ENCODE measurements at places on chromosomes 12 and 14. TPM values are rescaled to one million over a fixed set of nuclear protein-coding genes. Genes with fewer than 3 reads are reported as not detected.

- peak; percentile 27 for DNase-seq
These were observed 30.4 kb upstream of the BEGAIN start for GRCh38 chr14:100617410-100618317.

DNA sequence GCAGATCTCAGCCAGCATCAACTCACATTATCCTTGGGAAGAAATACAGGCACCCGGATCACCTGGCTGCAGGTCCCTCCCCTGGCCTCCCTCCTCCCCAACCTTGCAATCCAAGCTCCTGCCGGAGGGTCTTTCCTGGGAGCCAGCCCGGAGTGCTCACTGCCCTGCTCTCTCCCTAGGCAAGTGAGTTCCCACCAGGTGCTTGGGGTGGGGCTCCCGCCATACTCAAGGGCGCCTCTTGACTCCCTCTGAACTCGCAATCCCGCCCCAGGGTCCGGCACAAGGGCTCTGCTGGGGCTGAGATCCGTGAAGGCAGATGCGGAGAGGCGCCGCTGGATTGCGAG lies 1.2 kb upstream of the CEP170B start:
- DNase-seq: no peak

DNA sequence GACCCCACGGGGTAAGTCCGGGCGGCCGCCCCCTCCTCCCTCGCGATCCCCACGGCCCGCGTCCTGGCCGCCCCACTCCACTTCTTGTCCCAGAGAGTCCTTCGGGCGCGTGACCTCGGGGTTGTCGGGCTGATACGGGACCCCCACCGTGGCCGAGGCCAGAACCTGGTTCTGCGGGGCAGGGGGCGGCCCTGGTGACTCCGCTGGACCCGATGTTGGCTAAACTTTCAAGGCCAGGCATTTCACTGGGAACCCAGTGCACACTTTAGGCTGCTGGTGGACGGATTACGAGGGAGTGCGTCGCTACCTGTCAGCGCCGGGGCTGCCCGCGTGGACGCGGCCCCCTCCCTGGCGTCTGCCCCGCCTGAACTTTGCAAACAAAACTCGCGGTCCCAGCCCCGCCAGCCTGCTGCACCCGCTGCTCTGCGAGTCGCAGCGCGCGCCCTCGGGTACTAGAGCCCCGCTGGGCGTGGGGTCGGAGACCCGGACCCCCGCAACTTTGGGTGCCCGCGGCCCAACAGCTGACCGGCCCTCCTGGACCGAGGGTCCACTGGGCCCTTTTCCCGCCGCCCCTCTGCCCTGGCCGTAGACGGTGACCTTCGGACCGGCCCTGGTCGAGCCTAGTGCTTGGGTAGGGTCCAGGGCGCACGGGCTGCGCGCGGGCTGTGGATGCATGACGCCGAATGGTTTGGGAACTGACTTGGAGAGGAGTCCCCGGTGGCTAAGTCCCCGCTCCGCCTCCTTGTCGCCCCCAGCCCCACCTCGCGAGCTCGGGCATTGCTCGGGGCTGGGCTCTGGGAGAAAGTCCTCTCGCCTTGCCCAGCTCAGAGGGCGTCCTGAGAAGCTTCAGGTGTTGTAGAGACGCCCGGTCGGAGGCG lies 624 bp downstream of the RIN3 start:
- DNase-seq: no peak

DNA sequence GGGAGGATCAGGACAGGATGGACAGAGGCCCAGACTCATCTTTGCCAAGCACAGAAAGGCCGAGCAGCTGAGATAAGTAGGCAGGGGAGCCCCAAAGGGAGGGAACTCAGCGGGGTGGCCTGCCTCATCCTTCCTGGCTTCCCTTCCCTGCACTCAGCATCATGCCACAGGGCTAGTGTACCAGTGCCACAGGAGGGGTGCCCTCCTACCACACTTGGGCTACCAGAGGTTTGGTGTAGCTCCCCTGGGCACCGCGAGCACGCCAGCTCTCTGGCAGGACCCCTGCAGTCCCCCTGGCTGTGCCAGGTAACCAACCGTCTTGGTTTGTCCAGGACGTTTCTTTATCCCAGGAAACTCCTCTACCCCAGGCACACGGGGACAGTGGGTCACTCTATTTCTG lies 123.5 kb downstream of the ESRRB start:
- DNase-seq: no peak

GRCh38 chr14:66600416-66600815 lies 92.5 kb downstream of the GPHN start:
- no peak for DNase-seq

DNA sequence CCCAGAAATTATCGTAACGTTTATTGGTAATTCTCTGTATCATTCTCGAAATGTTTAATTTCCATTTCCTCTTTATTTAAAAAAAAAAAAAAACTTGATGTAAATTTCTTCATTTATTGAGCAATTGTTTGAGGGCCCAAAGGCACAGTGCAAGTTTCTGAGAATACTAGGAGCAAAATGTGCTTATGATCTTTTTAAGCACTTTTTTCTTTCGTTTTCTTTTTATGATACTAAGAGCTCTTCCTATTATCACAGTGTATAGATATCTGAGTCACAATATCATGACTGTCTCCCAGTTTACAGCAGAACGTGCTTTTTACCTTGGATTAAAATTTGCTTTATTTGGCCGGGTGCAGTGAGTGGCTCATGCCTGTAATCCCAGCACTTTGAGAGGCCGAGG lies 5.6 kb downstream of the ATP2A2 start:
- DNase-seq: no peak

GRCh38 chr12:130334937-130335336 lies 2.8 kb upstream of the PIWIL1 start:
- no peak for DNase-seq

DNA sequence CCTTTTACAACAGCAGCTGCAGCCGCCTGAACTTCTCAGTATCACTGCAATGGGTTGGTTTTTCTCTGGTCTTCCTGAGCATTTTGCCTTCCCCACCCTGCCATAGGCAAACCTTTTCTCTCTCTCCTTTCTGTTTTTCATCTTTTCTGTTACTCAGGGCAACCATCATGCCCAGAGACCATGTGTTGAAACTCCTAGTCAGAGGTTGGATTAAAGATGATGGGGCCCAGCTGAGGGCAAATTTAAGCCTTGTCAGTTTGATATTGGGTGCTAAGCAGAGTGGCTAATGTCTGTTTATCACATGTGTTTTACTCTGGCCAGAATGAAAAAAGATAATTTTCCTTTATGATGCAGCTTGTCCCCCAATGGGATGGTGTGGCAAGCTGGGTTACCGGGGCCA lies 107.9 kb upstream of the PMCH start:
- DNase-seq: no peak

DNA sequence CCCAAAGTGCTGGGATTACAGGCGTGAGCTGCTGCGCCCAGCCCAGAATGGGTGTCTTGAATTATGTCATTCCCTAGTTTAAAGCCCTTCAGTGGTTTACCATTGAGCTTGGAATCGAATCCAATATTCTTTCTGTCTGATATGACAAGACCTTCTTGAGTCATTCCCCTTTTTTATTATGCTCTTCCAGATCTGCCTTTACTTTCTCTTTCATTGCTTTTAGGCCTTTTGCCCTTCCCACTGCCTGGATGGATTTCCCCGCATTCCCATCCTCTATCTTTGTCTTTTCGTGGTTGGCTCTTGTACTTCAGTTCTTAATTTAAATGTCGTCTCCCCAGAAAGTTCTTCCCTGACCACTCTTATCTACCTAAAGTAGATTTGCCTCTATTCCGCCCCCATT lies 1.6 kb downstream of the TRAFD1 start:
- no peak for DNase-seq

GRCh38 chr12:116545144-116545543 lies 14.0 kb upstream of the MAP1LC3B2 start:
- DNase-seq: no peak

- no peak for DNase-seq
These were observed 51.3 kb downstream of the IQSEC3 start for GRCh38 chr12:117816-118345.

GRCh38 chr12:122130150-122130549 lies 43.9 kb downstream of the IL31 start:
- DNase-seq: no peak

GRCh38 chr12:122148657-122149056 lies 25.4 kb downstream of the IL31 start:
- DNase-seq: no peak

DNA sequence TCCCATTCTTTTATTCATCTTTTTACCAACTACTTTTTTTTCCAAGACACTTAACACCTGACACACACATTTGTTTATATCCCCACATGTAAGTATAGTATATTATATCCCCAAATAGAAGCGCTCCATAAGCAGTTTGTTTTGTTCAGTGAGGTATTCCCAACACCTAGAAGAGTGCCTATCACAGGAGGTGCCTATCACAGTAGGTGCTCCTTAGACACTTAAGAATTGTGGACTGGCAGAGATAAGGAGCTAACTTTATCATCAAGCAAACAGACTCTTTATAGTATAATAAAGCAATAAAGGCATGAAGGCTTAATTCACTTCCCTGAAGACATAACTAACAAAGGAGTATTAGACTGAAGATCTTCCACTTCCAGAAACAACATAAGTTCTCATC lies 29.1 kb downstream of the OSBPL8 start:
- DNase-seq: no peak

DNA sequence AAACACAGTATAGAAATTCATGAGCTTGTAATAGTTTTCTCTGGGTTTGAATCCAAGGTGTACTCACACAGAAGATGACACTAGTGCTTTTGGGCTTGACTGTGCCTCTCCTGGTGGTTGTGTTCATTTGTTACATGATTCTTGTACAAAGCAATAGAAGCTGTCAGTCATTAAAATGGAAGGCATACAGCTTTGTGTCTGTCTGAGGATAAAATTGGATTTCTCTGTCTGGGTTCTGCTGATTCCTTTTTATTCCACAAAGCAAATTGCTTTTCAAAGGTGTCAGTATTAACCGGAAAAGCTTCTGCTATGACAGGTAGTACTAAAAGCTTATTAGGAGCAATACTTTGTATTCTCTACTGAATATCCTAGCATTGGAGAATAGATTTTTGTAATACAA lies 361.2 kb downstream of the SLC6A15 start:
- no peak for DNase-seq

DNA sequence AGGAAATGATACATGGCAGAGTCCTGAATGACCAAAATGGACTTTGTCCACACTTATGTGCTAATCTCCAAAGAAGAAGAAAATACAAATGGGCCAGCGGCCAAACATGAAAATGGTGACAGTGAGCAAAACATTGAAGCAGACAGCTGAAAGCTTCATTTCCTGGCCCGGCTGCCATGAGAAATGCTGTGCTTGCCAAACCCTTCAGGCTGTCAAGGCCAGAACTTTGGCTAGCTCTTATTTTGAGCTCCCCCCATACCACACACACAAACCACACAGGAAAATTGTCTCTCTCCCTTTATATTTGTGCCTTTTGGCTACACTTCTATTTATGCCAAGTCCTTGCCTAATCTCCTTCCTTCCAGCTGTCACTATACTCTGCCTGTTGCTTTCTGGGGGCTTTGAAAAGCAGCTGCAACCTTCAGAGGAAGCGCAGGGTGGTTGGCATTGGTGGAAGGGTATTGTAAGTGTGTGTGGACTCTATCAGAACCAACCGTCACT lies 323.8 kb downstream of the RAD51B start:
- peak; percentile 40 for DNase-seq

DNA sequence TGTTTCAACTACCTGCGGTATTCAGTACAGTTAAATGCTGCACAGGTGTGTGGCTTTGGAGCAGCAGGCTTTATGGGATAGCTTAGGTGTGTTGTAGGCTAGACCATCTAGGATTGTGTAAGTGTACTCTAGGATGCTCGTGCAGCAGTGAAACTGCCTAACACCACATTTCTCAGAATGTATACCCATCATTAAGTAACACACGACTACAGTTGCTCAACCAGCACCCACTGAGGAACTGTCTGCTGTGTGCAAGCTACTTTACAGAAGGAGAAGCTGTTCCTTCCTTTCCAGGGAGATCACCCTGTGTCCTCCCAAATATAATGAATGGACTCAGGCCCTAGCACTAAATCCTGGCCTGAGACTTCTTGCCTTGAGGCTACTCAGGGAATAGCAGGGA lies 94.8 kb downstream of the SLC24A4 start:
- DNase-seq: no peak

- DNase-seq: no peak
These were observed 22.8 kb downstream of the APOBEC1 start for GRCh38 chr12:7642876-7643309.

DNA sequence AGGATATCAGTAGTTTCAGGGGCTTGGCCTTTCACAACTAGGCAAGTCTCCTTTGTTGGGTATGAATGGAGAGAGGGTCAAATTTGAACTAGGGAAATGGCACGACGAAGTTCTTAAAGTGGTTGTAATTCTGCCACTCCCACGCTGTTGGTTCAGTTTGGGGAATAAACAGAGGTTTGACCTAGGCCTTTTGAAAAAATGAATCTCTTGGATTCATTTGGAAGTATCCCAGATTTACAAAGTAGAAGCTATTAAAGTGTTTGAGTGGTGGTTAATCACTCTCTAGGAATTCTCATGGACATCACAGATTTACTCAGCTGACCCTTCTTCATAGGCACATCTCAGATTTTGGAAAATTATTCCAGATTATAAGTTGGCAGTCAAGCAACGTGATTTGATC lies 14.8 kb downstream of the BATF start:
- no peak for DNase-seq

- DNase-seq: no peak
These were observed 153.8 kb upstream of the VASH1 start for GRCh38 chr14:76607510-76607909.

DNA sequence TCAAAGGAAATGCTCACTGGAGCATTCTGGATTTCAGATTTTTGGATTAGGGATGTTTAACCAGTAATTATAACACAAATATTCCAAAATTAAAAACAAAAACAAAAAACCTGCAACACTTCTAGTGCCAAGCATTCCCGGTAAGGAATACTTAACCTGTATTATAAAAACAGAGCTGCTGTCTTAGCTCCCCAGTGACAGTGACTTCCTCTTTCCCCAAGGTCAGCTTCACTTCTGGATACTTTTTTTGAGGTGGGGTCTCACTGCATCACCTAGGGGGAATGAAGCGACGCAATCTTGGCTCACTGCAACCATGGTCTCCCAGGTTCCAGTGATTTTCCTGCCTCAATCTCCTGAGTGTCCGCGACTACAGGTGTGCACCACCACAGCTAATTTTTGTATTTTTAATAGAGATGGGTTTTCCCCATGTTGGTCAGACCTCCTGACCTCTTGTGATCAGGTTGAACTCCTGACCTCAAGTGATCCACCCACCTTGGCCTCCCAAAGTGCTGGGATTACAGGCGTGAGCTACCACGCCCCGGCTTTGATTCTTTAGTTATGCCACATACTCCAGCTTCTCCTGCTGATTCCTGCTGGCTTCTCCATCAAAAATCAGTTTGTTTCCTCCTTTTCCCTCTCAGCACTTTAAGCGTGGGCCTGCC lies 15.9 kb downstream of the PPP1CC start:
- DNase-seq: no peak

GRCh38 chr14:86364634-86365033 lies 834.7 kb downstream of the FLRT2 start:
- no peak for DNase-seq

The CCDC77 gene
- total RNA-seq: 9.2 TPM

The PTGDR gene
- 7.4 TPM for total RNA-seq

The RD3L gene
- total RNA-seq: not detected

The GPX2 gene
- total RNA-seq: not detected

The SLC25A21 gene
- 0.98 TPM for total RNA-seq

The TMX1 gene
- 25.1 TPM for total RNA-seq

The CTDSP2 gene
- total RNA-seq: 121 TPM

The DYRK2 gene
- 18.0 TPM for total RNA-seq

The CATSPERB gene
- not detected for total RNA-seq

All from tibial nerve (tissue), 4 donors.